ENCODE measurements at places on chromosomes 2 and 18.

- DNase-seq: no peak
Observed at GRCh38 chr2:222054813-222055212, 244.0 kb downstream of the PAX3 start.

GRCh38 chr2:170670651-170671050 lies 44.5 kb upstream of the SP5 start:
- no peak for DNase-seq

DNA sequence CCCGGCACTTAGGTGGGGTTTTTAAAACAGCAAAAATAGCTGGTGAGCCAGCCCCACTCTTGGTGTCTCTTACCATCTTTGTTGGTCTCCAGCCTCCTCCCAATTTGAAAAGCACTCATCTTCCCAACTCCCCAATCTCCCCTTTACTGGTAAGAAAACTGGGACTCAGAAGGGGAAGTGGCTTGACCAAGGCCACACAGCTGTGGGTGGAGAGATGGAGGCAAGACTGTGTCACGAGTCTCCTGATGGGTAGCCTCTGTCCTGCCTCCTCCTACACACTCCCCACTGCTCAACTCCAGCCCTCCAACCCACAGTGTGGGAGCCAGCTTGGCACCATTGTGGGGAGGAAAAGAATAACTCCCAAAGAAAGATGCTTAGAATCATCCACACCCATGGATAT lies 140.4 kb downstream of the SMAD2 start:
- DNase-seq: no peak

GRCh38 chr2:124911560-124911959 lies 886.5 kb downstream of the CNTNAP5 start:
- DNase-seq: no peak

DNA sequence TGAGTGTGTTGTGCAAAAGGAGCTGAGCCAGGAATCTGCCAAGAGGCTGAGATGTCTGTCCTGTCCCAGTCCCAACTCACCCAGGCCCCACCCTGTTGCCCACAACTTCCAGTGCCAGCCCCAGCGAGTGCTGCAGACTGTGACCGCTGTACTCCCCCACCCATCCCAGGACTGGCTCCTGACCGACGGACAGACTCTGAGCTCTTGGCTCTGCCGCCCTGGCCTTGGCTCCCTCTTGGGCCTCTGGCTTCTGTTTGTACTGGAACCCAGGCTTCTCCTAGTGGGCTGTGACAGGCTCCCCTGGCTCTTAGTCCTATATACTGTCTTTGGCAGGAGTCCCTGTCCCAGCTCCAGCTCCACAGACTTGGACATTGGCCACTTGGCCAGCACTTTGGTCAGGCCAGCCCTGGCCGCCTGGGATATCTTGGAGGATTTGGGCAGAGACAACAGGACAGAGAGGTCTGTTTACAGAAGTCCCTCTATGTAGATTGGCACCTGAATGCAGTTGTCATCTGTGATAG lies 41.1 kb downstream of the ACOXL start:
- peak; percentile 70 for DNase-seq

GRCh38 chr2:204897561-204897960 lies 352.3 kb downstream of the PARD3B start:
- DNase-seq: no peak

DNA sequence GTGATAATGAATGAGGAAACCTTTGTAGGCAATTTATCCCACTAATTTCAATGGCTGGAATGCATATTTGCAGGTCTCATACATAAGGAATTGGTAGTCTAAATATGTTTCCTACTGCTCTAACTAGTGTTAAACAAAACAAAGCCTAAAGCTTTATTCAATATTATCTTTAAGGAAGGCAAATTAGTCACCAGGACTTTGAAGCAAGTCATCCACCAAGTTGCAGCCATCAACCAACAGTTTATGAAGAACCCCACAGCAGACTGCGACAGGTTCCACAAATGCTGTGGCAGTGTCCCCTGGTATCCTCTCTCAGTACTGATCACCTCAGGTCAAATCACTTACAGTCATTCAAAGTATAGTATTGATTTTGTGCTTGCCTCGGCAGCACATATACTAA lies 181.5 kb upstream of the ZFP36L2 start:
- DNase-seq: no peak

DNA sequence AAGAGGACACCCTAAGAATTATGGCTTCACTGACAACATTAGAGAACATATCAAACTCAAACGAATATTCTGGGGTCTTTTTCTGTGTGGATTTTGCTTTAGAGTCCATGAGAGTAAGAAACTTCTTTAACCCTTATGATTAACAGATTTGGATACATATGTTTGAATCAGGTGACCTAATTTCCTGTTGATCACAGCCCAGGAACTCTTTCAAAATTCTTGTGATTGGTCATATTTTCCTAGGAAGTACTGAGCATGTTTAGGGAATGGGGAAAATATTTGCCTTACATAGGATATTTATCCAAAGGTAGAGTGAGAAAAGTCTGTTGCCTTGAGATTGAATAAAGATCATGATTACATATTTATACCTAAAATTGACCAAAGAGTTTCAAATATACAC lies 160.0 kb downstream of the KCNH7 start:
- DNase-seq: no peak

DNA sequence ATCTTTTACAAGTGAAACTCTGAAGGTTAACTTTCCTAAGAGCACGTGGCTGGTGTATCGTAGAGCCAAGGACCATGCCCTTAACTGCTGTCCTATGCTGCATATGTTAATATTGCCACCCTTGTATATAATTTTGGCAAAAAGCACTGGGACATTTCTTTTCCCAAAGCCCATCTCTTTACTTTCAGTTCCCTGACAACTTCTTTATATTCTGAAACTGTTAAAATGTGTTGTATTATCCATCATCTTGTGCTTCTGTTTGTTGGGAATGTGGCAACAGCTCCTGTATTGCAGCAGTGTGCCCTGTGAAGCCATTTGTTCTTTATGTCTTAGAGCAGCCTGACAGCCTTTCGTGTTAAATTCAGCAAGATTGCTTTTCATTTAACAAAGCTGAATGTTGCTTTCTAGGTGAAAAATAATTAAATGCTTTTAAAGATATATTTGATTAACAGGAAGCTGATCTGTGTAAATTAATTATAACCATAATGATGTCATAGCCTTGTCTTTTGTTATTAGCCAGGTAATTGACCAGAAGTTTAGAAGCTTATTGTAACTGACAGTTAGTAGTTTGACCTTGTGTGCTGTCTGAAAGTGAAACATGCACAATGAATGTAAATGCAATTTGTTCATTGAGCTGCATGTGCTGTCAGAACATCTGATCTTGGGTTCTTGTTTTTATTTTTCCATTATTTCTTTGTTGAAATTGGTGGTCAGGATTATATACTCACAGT lies 9.7 kb downstream of the RHBDD1 start:
- no peak for DNase-seq

DNA sequence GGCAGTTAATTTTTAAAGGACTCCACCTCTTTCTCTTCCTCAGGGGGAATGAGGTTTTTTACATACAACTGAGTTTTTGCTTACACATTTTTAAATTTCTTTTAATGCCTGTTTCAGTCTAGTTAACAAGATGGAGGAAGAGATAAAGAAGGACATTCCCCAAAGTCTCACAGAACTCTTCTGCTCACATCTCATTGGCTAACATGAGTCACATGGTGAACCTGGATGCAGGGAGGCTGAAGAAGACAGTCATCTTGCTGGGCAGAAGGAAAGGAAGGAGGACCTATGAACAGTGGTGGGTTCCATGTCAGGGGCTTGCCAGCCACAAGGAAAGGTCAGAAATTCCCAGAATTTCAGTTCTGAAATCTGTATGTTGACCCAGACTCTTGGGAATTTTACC lies 10.4 kb upstream of the ST8SIA5 start:
- no peak for DNase-seq

DNA sequence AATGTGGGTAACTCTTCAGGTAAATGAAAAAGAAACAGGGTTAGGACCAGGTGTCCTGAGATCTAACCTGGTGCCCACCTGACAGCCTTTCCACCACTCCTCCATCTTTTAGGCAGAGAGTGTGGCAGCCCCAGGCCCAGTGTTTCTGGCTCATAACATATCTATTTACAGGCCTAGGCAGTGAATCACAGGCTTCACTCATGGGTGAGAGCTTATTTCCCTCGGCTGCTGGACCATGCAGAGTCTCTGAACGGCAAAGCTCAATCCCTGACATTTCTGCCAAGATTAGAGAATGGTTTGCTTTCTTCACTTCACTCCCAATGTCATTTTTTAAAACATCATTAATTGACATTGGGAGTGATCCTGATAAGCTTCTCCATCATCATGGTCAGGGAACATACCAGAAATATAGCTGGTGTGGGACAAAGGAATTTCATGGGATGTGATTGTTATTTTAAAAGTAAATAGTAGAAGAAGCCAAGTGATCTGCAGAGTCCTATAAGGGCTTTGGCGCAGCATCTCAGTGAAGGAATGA lies 323.9 kb downstream of the SETBP1 start:
- no peak for DNase-seq

DNA sequence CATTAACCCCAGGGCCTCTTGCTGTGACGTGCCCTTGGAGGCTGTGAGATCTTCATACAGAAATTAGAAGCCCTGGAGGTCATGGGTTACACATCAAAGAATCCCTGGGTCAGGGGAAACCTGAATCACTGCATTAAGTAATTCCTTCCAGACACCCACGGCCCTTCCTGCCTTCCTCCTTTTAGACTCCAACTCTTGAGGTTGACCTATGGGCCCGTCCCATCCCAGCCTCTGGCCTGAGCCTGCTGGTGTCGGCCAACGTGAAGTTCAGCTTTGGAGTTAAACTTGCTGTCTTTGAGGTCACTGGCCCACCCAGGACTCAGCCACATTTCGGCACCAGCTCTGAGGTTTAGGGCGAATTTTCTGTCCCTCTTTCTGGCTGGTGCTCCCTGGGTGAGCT lies 198.3 kb downstream of the ACKR3 start:
- DNase-seq: no peak

GRCh38 chr2:79640001-79640400 lies 127.2 kb downstream of the CTNNA2 start:
- no peak for DNase-seq

GRCh38 chr2:37425408-37425807 lies 81.0 kb downstream of the QPCT start:
- DNase-seq: no peak

- no peak for DNase-seq
Observed at GRCh38 chr2:237199577-237199976, 113.9 kb downstream of the COPS8 start.

DNA sequence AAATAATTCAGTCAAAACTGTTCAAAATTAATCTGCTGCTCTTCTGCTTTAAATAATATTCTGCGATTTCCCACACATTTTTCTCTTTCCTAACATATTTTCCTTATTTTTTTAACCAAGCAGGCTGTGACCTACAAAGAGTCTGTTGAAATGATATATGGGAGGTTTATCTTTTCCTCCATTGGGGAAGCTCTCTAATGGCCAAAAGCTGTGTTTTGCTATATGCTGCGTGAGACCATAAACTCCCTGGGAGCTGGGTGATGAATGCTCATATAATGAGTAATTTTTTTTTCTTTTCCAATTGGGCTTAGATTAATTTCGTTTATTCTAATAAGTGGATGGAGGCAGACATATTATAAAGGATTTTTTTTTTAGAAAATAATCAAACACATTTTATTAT lies 72.2 kb upstream of the MAP2 start:
- DNase-seq: no peak

DNA sequence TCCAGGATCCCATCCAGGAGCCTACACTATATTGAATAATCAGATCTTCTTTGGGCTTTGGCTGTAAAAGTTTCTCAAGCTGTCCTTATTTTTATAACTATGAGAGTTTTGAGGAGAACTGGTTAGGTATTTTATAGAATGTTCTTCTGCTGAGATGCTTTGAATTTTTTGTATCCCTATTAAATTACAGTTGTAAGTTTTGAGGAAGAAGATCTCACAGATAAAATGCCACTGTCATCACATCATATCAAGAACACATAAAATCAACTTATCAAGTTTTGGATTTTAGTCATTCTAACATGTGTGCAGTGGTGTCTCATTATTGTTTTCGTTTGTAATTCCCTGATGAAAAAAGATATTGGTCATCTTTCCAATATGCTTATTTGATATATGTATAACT lies 260.2 kb upstream of the COL3A1 start:
- no peak for DNase-seq

- DNase-seq: no peak
Observed at GRCh38 chr18:73163236-73163635, 295.4 kb upstream of the NETO1 start.

DNA sequence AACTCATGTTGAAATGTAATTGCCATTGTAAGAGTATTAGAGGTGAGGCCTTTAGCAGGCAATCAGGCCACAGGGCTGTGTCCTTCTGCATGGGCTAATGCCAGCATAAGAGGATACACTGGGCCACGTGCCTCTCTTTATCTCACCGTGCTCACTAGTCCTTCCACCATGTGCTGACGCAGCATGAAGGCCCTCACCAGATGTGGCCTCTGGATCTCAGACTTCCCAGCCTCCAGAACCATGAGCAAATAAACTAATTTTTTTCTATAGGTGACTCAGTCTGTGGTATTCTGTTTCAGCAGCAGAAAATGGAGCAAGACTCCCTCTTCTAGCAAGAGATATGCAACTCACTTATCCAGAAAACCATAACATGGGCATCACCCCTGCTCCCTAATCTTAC lies 149.7 kb upstream of the ZNF236 start:
- DNase-seq: no peak

DNA sequence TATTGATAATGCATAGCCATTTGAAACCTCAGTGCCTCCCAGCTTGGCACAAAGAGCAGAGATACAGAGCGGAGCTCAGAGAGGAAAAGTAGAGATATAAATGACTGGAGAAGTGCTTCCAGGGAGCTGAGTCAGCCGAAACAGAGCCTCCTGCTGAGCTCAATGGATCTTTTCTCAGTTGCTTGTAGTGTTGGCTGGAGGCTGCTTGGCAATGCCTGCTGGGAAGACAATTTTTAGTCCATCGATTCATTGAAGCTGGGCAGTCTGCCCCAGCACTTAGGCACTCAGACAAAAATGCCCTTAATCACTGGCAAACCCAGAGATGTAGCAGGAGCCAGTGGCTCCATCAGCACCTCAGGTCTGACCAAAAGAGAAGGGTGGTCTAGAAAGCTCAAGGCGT lies 81.3 kb upstream of the SETBP1 start:
- DNase-seq: peak; percentile 75

DNA sequence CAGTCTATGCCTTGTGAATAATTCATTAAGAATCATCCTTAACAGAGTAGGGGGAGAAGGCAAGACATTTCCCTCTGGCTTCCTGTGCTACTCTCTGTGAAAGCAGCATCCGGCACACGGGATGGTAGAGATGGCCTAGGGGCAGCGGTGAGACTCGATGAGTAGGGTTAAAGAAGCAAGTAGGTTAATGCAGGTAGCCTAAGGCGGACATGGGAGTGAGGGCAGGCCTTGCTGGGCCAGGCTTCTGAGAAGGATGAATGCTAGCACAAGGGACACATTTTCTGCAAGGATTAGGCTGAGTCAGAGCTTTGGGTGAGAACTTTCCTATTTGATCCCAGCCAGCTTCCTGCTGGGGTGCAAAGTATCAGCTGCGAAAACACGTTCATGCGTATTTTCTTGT lies 80.8 kb downstream of the NXPH2 start:
- no peak for DNase-seq

GRCh38 chr2:40488927-40489677 lies 37.2 kb upstream of the SLC8A1 start:
- DNase-seq: no peak

Measured in ascending aorta (tissue), 2 donors.